ENCODE measurements at places on chromosomes 11 and 22. TPM values are rescaled to one million over a fixed set of nuclear protein-coding genes. Genes with fewer than 3 reads are reported as not detected.

The ACAD8 gene
- 43.3 TPM for total RNA-seq

DNA sequence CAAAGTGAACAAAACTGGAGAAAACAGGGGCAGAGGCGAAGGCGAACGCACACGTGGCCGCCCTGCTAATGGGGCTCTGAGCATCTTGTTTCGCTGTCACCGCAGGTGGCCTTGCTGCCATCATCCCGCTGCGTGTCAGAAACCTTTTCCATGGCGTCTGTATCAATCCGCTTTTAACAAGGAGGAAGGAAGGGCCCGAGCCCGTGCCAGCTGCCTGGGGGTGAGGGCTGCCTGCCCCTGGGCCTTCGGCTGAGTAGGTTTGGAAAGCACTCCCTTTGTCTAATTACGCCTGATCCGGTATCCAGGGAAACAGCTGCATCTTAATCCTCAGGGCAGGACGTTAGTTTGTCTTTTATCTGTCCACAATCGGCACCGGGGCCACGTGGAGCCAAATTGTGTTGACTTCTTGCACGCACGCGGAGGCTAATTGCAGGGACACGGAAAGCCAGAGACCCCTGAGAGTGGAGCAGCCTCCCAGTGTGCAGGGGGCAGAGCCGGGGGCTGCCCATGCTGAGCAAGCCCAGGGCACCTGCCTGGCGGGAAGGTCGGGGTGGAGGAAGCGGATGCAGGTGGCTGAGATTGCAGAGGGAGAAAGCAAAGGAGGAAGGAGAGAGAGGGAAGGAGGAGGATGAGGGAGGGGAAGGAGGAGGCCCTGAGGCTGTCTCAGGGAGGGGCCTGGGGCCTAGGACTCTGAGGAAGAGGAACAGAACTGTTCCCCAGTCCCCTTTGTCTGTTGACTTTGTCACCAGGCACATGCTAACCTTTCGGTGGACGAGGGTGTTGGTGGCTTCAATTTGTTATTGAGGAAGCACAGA, 19.2 kb upstream of the TH start:
- no peaks in the 10 kb centered on the region for H3K27me3 ChIP-seq
- no peak for DNase-seq
- H3K4me3 ChIP-seq: peak overlapping the region; percentile 50
- H3K4me1 ChIP-seq: no peaks in the 10 kb centered on the region
- no peaks in the 10 kb centered on the region for H3K36me3 ChIP-seq

The PAFAH1B2 gene
- 161 TPM for total RNA-seq

GRCh38 chr11:129815596-129816461, at the start of gene TMEM45B:
TMEM45B (plus strand) TSS chr11:129815848; CDS start chr11:129852483, 36,635 bp downstream.
- no peak within 1 kb of the TSS for H3K27ac ChIP-seq
- H3K4me1 ChIP-seq: no peaks in the 10 kb centered on the region
- H3K4me3 ChIP-seq: peak within 1 kb of the TSS; percentile 63
- H3K36me3 ChIP-seq: no peaks in the 10 kb centered on the region

GRCh38 chr11:32387411-32387810, 47.9 kb downstream of the WT1 start:
- DNase-seq: no peak
- H3K4me1 ChIP-seq: no peaks in the 10 kb centered on the region
- H3K36me3 ChIP-seq: no peaks in the 10 kb centered on the region

DNA sequence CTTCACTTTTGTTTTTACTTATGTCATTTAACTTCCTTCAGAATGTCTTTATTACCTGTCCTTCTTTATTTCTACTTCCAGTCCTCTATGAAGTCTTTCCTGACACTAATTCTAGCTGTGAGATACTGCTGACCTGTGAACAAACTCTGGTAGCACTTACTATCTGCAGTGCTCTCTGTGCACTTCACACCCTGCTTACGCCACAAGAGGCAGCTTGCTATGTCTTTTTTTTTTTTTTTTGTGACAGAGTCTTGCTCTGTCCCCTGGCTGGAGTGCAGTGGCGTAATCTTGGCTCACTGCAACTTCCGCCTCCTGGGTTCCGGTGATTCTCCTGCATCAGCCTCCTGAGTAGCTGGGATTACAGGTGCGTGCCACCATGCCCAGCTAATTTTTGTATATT, 10.7 kb downstream of the STIM1 start:
- no peak overlapping the region for H3K27ac ChIP-seq
- H3K4me3 ChIP-seq: no peak overlapping the region
- no peaks in the 10 kb centered on the region for H3K36me3 ChIP-seq
- H3K4me1 ChIP-seq: peaks cover 6% of the 10 kb centered on the region
- no peak for DNase-seq
- no peaks in the 10 kb centered on the region for H3K27me3 ChIP-seq

GRCh38 chr11:64959498-64959897, 12.4 kb downstream of the MAJIN start:
- no peaks in the 10 kb centered on the region for H3K27me3 ChIP-seq
- DNase-seq: no peak
- no peak overlapping the region for H3K27ac ChIP-seq
- H3K36me3 ChIP-seq: no peaks in the 10 kb centered on the region
- no peaks in the 10 kb centered on the region for H3K4me1 ChIP-seq

GRCh38 chr11:69215216-69215615, 59.5 kb downstream of the SMIM38 start:
- H3K27me3 ChIP-seq: no peaks in the 10 kb centered on the region
- H3K4me3 ChIP-seq: no peak overlapping the region
- no peak overlapping the region for H3K27ac ChIP-seq

GRCh38 chr11:36222831-36223635, 66.2 kb downstream of the COMMD9 start:
- no peaks in the 10 kb centered on the region for H3K27me3 ChIP-seq
- no peak for DNase-seq
- H3K4me1 ChIP-seq: no peaks in the 10 kb centered on the region
- no peak overlapping the region for H3K4me3 ChIP-seq

GRCh38 chr11:12051287-12051662, 42.8 kb upstream of the DKK3 start:
- no peaks in the 10 kb centered on the region for H3K4me1 ChIP-seq
- no peaks in the 10 kb centered on the region for H3K27me3 ChIP-seq
- no peak for DNase-seq
- no peak overlapping the region for H3K27ac ChIP-seq
- H3K36me3 ChIP-seq: peaks cover 5% of the 10 kb centered on the region

DNA sequence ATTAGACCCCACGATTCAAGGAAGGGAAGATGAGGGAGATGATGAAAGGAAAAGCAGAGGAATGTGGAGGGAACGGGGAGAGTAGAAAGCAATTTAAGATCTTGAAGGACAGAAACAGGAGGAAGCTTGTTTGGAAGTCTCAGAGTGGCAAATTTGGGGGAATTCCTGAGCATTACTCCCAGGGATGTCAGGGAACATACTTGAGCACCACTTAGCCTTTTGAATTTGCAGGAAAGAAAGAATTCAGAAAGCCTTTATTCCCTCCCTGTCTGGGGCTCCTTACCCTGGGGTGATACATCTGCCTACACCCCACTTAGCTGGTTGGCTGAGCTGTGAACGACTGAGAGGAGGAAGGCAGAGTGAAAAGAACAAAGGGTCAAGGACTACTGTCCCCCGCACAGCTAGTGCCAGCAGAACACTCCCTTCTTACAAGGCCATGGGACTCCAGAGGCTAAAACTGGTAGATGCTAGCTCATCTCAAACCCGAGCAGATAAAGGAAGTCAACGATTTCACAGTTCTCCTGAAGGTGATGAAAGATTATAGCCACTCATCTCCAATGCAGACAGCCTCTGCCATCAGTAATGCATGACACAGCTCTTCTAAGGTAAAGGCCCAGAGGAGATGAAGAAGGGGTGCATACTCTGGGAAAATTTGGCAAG, 84.0 kb upstream of the AKIP1 start:
- no peak overlapping the region for H3K4me3 ChIP-seq
- DNase-seq: peak; percentile 18
- no peaks in the 10 kb centered on the region for H3K36me3 ChIP-seq
- no peak overlapping the region for H3K27ac ChIP-seq
- no peaks in the 10 kb centered on the region for H3K27me3 ChIP-seq

The SCGB1A1 gene
- total RNA-seq: not detected

GRCh38 chr11:22584976-22585375, 40.6 kb downstream of the FANCF start:
- no peaks in the 10 kb centered on the region for H3K36me3 ChIP-seq
- no peaks in the 10 kb centered on the region for H3K27me3 ChIP-seq
- no peak for DNase-seq
- H3K4me3 ChIP-seq: no peak overlapping the region

- no peak overlapping the region for H3K4me3 ChIP-seq
- H3K4me1 ChIP-seq: peaks cover 7% of the 10 kb centered on the region
- H3K36me3 ChIP-seq: no peaks in the 10 kb centered on the region
- H3K27me3 ChIP-seq: no peaks in the 10 kb centered on the region
- DNase-seq: no peak
- no peak overlapping the region for H3K27ac ChIP-seq
These were observed 6.9 kb downstream of the CLCF1 start for GRCh38 chr11:67366546-67366945.

GRCh38 chr22:23534201-23534850, 45.8 kb downstream of the IGLL1 start:
- H3K27me3 ChIP-seq: no peaks in the 10 kb centered on the region
- no peaks in the 10 kb centered on the region for H3K36me3 ChIP-seq
- DNase-seq: peak; percentile 41
- H3K4me1 ChIP-seq: peaks cover 28% of the 10 kb centered on the region

The GDPD4 gene
- not detected for total RNA-seq

The OR10A2 gene
- not detected for total RNA-seq

The HBG1 gene
- not detected for total RNA-seq

DNA sequence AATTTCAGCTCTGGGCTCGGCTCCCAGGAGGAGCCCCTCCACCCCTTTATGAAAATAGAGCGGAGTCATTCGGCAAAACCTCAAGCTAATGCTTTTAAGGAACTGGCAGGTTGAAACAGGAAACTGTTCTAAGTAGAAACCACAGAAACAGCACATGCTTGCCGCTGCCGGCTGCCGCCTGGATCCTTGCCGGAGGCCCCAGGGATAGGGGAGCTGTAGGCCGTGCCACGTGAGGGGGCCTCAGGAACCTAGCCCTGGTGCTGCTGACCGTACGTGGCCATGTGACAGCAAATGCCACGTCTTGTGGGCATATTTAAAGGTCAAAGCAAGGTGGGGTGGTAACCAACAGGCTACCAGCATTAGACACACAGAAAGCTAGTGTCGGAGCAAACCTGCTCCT, 77.9 kb upstream of the TIMP3 start:
- no peak overlapping the region for H3K4me3 ChIP-seq
- no peaks in the 10 kb centered on the region for H3K4me1 ChIP-seq
- no peak overlapping the region for H3K27ac ChIP-seq
- no peaks in the 10 kb centered on the region for H3K36me3 ChIP-seq
- DNase-seq: no peak

- no peaks in the 10 kb centered on the region for H3K36me3 ChIP-seq
- H3K4me1 ChIP-seq: no peaks in the 10 kb centered on the region
- no peak overlapping the region for H3K27ac ChIP-seq
- no peak for DNase-seq
- no peak overlapping the region for H3K4me3 ChIP-seq
These were observed 12.9 kb upstream of the CRY2 start for GRCh38 chr11:45834298-45834756.

The CABP7 gene
- 0.81 TPM for total RNA-seq

Measured in H9 (cell line).